NCI-H1417 treated with DMSO at 0.1 percent for 48 hours (cell line): ENCODE measurements at places on chromosomes 6 and 20.

DNA sequence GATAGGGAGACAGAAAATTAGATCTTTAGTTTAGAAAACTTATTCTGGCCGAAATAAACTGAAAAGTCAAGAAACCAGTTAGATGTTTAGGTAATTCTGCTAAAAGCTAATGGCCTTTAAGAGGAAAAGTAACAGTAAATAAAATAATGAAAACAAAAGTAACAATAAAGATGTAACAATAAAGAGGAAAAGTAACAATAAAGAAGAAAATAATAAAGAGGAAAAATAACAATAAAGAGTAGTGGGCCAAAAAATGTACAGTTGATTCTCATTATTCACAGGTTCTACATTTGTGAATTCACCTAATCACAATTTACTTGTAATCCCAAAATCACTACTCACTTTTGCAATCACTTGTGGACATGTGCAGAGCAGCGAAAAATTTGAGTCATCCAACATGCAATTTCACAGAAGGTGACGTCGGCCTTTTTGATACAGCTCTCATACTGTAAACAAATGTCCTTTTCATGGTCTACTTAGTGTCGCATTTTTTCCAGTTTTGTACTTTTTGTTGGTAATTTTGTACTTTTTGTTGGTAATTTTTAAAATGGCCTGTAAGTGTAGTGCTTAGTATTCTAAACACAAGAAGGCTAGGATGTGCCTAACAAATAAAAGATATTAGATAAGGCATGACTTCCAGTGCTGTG is 24.0 kb downstream of the HBS1L start:
- DNase-seq, result no peak

GRCh38 chr20:7695051-7695495 is 245.2 kb downstream of the HAO1 start:
- DNase-seq, result no peak

DNA sequence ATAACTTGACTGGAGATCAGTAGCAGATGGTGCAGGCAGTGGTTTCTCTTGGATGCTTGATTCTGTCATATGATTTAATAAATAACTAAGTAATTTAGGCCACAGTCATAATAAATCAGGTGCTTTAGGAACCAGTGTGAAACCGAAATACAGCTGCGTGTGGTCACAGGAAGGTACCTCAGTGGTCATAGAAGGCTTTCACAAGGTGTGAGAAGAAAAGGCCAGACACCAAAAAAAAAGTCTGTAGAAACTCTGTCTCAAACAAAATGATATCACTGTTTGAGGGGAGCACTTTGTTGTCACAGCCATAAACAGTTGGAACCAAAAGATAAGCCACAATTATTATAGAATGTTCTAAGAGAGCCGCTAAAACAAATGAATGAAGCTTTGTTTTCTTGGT is 56.5 kb downstream of the ARMC2 start:
- DNase-seq, result no peak

- DNase-seq, result no peak
These were observed 80.0 kb upstream of the FRMD1 start for GRCh38 chr6:168158980-168159349.

DNA sequence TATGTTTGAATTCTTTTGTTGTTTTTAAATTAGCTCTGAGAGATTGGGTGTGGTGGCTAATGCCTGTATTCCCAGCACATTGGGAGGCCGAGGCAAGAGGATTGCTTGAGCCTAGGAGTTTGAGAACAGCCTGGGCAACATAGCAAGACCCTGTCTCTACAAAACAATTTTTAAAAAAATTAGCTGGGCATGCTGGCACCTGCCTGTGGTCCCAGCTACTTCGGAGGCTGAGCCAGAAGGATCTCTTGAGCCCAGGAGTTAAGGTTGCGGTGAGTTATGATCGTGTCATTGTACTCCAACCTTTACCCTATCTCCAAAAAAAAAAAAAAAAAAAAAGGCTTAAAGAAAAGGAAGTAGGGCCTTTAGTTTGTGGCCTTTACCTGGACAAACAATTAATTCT is 22.9 kb downstream of the DHX35 start:
- no peak for DNase-seq

- DNase-seq, result no peak
These were observed 6.9 kb downstream of the ABCC10 start for GRCh38 chr6:43434001-43434840.

DNA sequence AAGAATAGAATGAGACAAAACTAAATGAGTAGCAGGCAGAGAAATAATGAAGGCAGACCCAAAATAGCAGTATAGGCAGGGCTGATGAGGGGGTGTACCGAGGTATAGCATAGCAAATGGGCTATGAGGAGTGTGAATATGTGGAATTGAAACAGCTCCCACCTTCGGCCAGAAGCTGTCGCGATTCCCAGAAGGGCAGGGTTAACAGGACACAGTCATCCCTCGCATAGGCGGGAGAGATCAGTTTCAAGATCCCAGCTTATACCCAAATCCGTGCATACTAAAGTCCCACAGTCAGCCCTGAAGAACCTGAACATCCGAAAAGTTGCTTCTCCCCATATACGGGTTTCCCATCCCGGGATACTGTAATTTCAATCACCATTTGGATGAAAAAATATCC is 82.7 kb downstream of the PTPRK start:
- no peak for DNase-seq

DNA sequence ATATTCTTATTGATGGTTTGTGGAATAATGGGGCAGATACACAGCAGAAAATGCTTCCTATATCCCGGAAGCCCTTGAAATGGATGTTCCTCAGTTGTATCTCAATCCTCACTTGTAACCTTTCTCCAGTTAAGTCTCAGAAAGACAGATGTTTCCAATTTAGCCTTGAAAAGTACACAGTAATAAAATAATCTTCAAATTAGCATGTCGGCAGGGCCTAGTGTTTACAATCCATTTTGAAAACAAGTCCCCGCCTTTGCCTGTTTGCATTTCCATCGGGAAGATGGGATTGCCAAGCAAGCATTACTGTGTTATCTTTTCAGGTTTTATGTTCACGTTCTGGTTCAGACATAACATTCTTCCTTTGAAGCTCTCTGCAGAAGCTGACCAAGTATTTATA is 41.5 kb downstream of the SNRNP48 start:
- no peak for DNase-seq

DNA sequence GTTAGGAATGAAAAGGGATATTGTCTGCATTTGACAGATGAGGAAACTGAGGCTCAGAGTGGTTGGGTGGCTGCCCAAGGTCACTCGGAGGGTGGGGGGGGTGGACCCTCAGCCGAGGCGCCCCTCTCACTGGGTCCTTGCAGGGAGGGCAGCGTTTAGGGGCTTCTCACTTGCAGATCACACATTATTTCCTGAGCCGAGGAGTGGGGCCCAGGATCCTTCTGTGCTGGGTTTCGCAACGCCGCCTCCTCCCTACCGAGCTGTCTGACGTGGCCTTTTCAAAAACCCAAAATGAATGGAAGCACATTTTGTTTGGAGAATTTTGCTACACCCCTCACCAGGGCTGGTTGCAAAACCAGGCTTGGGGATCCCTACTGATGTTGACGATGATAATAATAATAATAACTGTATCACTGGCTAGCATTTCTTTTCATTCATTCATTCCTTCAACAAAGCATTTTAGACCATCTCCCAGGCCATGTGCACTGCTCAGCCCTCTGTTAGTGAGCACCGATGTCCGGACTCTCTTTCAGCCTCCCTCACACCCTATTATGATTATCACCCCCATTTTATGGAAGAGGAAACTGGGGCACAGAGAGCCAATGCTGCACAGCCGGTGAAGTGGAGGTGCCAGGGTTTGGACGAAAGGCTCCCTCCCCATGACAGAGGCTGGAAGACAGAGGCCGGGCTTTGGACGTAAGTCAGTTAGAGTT is 5.2 kb downstream of the DLGAP4 start:
- DNase-seq, result no peak

DNA sequence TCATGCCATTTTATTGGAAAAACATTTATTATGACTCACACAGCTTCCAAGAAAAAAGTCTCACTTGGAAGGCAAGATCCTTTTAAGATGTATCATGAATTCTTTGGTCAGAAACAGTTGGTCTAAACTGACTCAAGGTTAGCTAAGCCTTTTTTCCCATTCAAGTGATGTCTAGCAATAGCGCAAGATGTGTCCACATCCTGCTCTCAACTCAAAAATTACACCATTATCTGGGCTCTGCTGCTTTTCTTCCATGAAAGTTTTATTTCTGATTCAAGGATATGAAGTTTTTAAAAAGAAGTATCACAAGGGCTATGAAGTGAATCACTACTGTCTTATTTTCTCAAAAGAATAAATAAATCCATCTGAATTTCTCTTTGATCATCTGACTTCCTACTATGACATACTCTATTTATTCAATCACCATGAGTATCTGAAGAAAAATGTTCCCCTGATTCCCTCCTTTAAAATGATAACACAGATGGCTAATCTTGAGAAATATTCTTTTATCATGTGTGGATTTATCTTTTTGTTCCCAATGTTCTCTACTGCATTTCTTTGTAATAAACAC is 139.2 kb downstream of the AHI1 start:
- no peak for DNase-seq

- no peak for DNase-seq
These were observed 293.5 kb downstream of the UTRN start for GRCh38 chr6:144578385-144579350.

DNA sequence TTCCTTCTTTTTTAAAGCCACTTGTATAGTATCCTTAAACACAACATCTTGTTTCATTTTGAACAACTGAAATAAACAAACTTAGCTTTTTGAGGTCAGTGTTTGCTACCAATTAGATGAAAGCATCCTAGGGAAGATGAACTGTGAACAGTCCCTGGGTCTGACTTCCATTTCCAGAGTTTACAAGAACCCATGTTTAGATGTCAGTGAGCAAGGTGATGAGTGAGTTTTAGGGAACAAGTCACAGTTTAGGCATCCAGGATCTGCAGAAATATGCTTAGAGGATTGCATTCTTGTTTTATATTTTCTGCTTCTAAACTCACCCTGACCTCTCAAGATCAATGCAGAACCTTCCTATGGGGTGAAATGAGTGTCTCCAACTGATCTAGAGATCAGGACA is 3.0 kb downstream of the ZC2HC1B start:
- no peak for DNase-seq

- no peak for DNase-seq
These were observed 8.0 kb upstream of the RAET1E start for GRCh38 chr6:149905911-149906371.

- DNase-seq, result peak; percentile 54
These were observed 497.1 kb upstream of the ARID1B start for GRCh38 chr6:156280065-156280464.
